ENCODE measurements at places on chromosomes 4 and X.

- peak; percentile 14 for DNase-seq
Observed at GRCh38 chrX:100685284-100685996, 41.4 kb downstream of the SRPX2 start.

DNA sequence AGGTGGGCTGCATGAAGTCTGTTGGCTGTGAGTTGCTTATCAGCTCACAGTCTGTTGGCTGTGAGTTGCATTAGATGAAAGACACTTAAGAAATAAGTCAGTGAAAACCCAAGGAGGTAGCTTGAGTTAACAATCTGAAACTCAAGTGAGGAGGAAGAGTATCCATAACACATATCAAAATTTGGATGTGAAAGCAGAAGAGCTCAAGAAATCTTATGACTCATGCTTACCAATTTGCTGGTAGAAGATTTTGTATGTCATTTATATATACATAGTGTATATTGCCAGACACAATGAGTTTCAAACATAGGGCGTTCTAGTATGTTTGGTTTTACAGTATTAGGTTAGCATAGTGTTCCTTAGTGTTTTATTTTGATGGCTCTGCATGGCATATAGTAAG is 107.4 kb downstream of the DDIT4L start:
- DNase-seq, result no peak

DNA sequence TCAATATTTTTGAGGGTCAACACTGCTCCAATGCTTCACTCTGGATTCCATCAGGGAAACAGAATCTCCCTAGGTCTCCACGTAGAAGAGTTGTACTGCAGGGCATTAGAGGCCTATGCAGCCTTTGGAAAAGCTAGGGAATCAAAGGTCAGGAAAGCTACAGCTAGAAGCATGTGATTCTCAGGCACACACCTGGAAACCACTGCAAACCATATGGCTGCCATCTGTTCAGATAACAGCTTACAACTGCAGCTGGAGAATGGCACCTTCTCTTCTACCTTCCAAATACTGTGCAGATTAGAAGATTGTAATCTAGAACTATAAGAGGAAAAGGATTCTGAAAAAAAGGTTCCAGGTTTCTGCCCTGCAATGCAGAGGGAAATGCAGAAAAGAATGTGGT is 60.6 kb downstream of the BTC start:
- no peak for DNase-seq

- DNase-seq, result no peak
Observed at GRCh38 chr4:177596035-177596434, 153.8 kb upstream of the AGA start.

- no peak for DNase-seq
Observed at GRCh38 chr4:108029016-108029720, 39.5 kb downstream of the HADH start.

- DNase-seq, result no peak
Observed at GRCh38 chr4:169090484-169091215, 80.6 kb upstream of the CBR4 start.

DNA sequence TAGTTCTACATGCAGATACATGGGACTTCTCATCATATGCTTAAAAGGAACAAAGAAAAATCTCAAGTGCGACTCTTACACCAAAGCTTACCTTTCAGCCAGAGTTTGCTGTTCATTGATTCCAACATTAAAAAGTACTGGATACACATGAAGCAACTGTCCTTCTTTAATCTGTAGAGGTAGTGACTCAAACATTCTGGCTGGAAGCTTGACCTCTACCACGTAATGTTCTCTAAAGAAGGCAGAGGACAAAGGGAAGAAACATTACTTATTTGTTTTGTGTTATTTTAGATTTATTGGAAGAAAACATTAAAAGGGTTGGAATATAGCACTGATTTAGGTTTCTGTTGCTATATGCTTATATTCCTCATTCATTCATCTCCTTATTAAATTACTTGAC is 476.1 kb downstream of the IL15 start:
- DNase-seq, result no peak

DNA sequence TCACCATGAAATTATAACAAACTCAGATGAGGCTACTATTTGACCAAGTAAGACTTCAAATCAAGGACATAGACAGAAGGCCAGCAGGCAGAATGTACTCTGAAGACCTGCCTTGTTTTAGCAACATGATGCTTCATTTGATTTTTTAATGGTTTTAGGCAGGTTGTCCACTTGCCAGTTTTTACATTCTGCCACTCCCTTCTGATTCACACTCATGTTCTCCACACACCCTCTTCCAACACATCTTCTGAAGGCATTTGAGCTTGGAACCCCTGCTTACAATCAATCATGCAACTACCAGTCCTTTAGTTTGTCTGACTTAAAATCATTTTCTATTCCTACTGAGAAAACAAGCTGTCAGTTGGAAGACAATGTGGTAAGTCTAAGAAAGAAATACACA is 114.9 kb upstream of the SMIM31 start:
- DNase-seq, result no peak

GRCh38 chr4:151912632-151913031 is 151.8 kb upstream of the GATB start:
- no peak for DNase-seq

GRCh38 chr4:158519226-158519625 is 2.5 kb upstream of the RXFP1 start:
- no peak for DNase-seq

GRCh38 chr4:78612398-78613178 is 61.0 kb downstream of the ANXA3 start:
- no peak for DNase-seq

GRCh38 chrX:56031409-56031808 is 200.7 kb upstream of the KLF8 start:
- no peak for DNase-seq

GRCh38 chrX:2387614-2388239 is 113.0 kb downstream of the DHRSX start:
- DNase-seq, result no peak

DNA sequence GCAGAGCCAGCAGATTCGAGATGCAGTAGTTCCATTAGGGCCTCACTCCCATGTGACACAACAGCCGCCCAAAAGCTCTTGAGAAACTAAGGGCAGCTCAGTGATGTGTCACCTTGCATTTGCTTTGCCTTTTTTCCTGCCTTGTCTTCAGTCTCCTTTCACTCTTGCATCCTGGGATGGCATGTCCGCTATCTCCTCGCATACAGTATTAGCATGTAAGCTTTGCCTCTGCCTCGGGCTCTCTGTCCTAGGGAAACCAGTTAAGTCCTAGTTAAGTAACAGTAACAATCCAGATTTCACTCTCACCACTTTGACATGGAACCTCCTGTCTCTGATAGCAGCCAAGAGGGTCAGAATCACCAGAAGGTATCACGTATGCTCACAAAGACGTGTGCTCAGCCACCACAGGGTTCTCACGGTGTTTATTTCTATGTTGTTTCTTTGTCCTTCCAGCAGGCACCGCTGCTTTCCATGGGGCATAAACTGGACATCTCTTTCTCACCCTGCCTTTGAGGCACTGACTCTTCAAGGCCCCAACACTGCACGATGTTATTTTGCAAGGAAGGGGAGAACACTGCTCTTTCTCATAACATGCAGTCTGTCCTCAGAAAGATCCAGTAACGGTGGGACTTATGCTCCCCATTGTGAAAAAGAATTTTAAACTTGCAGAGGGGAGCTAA is 26.7 kb upstream of the SORBS2 start:
- DNase-seq, result no peak

- DNase-seq, result no peak
Observed at GRCh38 chr4:169567916-169568315, 44.5 kb downstream of the NEK1 start.

- DNase-seq, result no peak
Observed at GRCh38 chr4:37889849-37890800, 759 bp upstream of the TBC1D1 start.

DNA sequence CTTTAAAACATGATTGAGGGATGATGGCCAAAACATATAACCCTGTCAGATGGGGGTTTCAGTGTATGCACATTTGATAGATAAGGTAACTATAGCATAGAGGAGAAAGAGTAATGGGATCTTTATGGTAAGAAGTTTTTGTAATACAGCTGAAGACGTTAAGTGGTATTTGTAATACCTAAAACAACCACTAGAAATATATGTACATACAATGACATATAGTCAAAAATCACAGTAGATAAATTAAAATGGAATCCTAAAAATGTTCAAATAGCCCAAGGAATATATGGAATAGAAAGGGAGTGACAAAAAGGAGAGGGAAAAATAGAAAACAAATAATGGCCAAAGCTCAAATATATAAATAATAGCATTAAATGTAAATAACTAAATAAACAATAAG is 371.3 kb upstream of the FSTL5 start:
- DNase-seq, result no peak

DNA sequence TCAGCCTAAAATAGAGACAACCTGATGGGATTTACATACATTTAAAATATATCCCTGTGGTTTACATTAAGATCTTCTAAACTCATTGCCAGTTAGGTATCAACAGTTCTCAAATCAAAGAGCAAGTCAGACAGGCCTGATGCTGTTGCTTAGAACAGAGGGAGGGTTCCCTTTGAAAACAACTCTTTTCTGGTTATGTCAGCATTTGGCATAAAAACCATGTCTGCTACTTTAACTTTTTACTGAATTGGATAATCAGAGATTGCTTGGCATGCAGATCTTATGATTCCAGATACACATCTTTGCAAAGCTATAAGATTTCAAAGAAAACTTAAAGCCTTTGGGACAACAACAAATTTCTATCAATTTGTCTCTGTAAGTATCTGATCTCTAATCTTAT is 140.8 kb downstream of the CPE start:
- no peak for DNase-seq

DNA sequence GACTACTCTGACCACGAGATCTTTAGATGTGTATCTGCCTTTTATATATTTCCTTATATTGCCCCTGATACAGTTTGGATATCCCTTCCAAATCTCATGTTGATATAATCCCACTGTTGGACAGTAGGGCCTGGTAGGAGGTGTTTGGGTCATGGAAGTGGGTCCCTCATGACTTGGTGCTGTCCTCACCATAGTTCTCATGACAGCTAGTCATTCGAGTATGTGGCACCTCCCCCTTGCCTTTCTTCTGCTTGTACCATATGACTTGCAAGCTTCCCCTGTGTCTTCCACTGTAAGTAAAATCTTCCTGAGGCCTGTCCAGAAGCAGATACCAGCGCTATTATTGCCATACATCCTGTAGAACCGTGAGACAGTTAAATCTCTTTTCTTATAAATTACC is 145.3 kb downstream of the ZNF518B start:
- no peak for DNase-seq

DNA sequence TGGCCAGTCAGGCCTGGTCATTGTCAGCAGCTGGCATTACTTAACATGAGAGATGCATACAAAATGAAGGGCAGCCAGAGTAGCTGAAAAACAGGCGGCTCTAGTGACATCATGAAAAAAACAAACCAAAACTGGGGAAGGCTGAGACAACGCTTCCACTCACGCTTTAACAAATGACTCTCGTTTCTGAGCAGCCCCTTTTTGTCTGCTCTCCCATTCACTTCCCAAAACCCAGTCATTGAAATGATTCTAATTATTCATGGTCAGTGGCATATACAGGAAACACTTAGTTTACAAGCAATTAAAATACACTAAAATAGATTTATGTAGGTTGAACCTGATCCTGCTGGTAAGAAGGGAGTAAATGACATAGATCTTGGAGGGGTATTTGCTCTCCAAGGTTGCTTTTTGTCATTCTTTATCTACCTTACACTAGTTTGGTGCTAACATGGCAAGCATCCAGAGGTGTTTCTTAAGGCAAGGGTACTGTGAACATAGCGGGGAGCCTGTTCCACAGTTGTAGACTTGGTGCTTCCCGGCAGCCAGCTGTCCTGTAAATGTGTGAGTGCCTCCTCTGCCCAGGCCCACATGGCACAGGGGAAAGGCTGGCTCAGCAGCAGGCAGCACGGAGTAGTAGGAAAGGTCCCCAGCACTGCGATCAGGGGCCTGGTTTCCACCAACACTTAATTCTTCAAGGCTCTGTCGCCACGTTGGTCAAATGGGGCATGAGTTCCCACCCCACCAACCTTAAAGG is 61.2 kb upstream of the CITED1 start:
- no peak for DNase-seq

GRCh38 chr4:24885342-24885741 is 27.5 kb downstream of the CCDC149 start:
- DNase-seq, result no peak
